ENCODE measurements at places on chromosomes 16 and 17.

DNA sequence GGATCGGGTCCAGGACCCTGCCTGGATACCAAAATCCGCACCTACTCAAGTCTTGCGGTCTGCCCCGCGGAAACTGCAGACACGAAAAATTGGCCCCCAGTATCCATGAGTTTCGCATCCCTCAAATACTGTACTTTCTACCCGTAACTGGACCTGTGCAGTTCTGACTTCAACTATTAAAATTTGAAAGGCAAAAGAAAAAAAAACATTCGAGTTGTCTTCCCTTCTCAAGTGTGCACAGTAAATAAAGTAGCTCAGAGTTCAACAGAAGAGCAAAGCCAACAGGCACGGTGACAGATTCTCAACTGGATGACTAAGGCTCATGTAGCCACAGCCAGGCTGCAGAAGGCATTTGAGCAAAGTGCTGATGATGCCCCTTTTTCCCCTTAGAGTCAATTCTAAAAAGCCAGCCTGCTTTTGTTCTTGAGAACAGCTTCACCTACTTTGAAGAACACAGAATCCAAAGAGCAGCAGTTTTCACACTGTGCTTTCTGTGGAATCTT lies 32.5 kb downstream of the MARF1 start:
- no peak for DNase-seq

DNA sequence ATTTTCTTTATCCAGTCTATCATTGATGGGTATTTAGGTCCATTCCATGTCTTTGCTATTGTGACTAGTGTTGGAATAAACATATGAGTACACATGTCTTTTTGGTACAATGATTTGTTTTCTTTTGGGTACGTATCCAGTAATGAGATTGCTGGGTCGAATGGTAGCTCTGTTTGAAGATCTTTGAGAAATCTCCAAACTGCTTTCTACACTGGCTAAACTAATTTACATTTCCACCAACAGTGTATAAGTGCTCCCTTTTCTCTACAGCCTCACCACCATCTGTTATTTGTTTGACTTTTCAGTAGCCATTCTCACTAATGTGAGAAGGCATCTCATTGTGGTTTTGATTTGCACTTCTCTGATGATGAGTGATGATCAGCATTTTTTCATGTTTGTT lies 103.7 kb downstream of the GOSR1 start:
- no peak for DNase-seq

- DNase-seq, result no peak
Measured at GRCh38 chr16:16021988-16022682, 72.7 kb downstream of the ABCC1 start.

- DNase-seq, result no peak
Measured at GRCh38 chr17:27199948-27200347, 94.0 kb upstream of the WSB1 start.

DNA sequence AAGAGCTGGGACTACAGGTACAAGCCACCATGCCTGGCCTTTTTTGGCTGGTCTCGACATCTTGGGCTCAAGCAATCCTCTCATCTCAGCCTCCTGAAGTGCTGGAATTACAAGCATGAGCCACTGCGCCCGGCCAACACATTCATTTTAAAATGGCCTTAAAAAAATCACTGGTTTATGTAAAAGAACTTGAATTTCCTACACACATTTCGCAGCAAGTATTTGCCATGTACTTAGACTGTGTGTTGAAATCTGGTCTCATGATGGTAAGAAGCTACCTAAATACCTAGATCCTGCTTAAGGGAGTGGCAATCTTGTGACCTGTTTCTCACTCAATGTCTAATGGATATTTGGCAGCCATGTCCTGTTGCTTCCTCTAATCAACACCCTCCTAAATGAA lies 8.5 kb upstream of the CYTH1 start:
- no peak for DNase-seq

- no peak for DNase-seq
Measured at GRCh38 chr17:80832266-80832676, 159.4 kb upstream of the CHMP6 start.
